ENCODE measurements at places on chromosomes 16 and 17.

DNA sequence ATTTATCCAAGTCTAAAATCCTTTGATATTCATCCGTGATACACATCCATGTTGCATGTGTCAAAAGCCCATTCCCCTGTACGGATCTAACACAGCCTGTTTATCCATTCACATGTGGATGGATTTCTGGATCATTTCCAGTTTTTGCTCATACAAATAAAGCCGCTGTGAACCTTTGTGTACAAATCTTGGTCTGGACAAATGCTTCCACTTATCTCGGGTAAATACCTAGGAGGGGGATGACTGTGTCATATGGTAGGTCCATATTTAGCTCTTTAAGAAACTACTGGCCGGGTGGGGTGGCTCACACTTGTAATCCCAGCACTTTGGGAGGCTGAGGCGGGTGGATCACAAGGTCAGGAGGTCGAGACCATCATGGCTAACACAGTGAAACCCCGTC, 6.3 kb upstream of the TBCD start:
- DNase-seq, result no peak

GRCh38 chr16:67537636-67538591, 9.3 kb downstream of the RIPOR1 start:
- no peak for DNase-seq

DNA sequence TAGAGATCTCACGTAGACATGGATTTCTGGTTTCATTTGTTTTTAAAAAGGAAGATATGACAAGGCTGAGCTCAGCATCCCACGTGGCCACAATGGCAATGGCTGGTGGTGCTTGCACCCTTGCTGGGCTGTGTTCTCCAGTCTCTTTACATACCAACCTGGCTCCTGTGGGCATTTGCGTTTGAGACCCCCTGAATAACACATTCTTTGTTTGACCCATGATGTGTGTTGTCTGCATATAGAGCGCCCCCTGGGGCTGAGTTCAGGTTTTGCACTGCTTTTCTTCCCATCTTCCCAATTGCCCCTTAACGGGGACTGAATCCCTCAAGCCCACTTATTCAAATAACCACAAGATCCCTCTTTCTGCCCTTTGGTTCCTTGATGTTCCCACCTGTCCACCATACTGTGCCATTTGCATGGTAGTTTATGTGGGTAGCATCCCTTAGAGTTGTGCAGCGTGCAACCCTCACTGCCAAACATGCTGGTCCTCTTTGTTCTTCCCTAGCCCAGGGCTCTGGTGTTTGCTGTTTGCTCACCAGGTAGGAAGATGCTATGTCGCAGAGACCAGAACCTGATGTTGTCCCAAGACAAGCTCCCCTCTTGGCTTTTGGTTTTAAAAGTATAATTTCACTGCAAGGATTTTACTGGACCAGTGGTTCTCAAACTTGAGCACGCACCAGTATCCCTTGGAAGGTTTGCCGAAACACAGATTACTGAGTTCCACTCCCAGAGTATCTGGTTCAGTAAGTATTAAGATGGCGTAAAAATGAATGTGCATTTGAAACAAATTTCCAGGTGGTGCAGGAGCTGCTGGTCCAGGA, 38.5 kb upstream of the NKD1 start:
- DNase-seq, result peak; percentile 38

GRCh38 chr16:53356478-53357207, 77.6 kb upstream of the RBL2 start:
- DNase-seq, result no peak

GRCh38 chr16:77674888-77675287, 47.4 kb upstream of the NUDT7 start:
- no peak for DNase-seq

GRCh38 chr16:67310561-67310960, 16.0 kb downstream of the KCTD19 start:
- no peak for DNase-seq

DNA sequence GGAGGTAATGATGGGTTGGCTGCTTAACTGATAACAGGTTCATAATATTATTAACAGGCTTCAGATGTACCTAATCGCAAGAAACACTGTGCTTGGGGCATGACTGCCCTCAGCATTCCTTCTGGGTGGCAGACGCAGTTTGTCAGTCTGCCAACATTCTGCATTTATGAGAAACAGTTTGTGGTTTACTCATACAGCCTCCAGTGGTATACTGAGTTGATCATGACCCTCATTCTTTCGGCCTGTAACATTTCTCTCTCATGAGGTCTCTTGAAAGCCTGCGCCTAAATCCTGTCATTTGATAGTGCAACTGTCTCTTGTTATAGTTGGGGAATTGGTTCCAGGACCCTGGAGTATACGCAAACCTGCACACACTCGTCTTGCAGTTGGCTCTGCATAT, 4.9 kb upstream of the RUSF1 start:
- DNase-seq, result no peak

GRCh38 chr17:4305224-4305623, 41.4 kb upstream of the ANKFY1 start:
- no peak for DNase-seq

DNA sequence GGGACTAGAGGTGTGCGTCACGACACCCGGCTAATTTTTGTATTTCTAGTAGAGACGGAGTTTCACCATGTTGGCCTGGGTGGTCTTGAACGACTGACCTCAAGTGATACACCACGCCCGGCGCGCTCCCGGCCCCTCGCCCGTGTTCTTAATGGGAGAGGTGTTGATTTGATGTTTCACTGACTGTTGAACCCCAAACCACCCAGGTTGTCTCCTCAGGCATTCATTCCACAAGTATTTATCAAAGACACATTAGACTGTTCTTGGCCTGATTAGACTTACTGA, 1.4 kb downstream of the CENPN start:
- DNase-seq, result no peak

DNA sequence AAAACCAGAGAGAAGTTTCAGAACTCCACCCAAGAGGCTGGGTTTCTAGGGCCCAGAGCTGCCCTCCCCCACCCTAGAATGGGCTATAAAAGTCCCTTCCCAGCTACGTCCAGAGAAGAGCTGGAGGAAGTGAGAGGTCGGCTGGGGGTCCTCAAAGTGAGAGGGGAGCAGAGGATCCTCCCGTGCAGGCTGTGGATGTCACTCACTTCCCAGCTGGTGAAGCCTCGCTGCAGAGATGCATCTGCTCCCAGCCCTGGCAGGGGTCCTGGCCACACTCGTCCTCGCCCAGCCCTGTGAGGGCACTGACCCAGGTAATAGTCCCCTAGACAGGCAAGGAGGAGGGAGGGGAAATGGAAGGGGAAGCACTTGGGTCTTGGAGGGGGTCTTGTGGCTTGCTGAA, at the start of gene EPX:
Gene EPX (plus strand): TSS at position 115 of the 400 bp plus-strand sequence. CDS start 121 bp downstream, at position 236.
- no peak for DNase-seq

DNA sequence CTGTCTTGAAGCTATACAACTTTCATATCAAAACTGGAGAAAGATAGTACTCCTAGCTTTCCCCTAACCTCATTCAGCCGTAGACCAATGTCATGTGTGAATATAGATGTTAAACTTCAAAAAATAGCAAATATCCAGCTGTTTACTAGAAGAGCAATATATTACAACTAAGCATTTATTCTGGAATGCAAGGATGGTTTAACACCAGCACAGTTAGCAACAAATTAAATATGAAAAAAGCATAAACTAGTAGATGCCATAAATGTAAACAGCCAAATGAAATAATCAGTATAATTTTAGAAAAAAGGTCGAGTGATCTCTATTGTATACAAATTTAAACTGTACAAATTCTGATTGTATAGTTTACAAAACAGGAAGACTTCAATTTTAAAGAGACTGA, 59.7 kb downstream of the SDR42E1 start:
- no peak for DNase-seq

GRCh38 chr17:3006801-3007200, 56.6 kb downstream of the OR1D5 start:
- DNase-seq, result no peak

DNA sequence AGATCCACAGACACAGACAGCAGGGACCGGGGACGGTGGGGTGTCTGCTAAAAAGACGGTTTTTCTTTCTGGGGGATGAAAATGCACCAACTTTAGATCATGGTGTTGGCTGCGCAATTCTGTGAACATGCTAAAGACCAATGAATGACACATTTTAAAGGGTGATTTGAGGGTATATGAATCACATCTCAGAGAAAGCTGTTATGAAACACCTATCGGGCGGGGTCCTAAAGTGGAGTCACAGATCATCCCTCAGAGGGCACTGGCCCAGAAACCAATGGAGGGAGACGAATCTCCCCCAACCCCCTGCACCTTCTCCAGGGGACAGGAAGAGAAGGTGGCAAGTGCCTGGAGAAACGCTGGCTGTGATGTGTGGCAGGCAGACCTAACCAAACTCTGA, 26.0 kb downstream of the KLHDC4 start:
- DNase-seq, result no peak

DNA sequence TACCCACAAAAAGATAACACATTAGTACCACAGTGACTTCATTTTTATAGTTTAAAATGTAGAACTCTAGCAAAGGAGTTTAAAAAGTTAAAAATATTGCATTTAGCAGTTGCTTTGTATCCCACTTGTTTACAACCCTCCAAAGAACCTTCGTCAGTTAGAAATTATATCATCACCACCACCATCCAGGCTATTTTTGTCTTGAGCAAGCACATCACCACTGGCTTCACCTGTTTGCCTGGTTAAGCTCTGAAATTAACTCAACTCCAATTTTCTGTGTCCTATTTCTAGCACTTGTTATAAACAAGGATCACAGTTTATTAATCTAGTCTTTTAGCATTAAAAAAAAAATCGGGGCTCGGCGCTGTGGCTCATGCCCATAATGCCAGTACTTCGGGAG, 6.1 kb downstream of the GLYR1 start:
- DNase-seq, result no peak

GRCh38 chr16:4839942-4840341, 7.1 kb downstream of the GLYR1 start:
- no peak for DNase-seq

DNA sequence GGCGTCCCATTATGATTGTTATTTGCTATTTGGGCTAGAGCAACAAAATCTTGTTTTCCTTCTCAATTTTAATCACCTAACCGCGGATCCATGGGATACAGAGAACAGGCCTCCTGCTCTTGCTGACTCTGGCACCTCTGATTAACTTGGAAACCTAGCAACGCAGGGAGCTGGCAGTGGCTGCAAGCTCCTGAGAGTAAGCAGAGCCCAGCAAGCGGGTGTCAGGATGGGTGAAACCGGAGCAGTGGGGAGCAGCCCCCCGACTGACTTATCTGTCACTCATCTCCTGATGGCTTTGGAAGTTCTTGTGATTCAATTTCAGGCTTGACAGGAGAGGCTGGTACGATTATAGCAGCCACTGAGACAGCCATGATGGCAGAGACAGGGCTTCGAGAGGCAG, 45.5 kb upstream of the CDC42EP4 start:
- DNase-seq, result no peak

- DNase-seq, result no peak
Measured at GRCh38 chr16:87535855-87536794, 43.3 kb upstream of the ZCCHC14 start.

DNA sequence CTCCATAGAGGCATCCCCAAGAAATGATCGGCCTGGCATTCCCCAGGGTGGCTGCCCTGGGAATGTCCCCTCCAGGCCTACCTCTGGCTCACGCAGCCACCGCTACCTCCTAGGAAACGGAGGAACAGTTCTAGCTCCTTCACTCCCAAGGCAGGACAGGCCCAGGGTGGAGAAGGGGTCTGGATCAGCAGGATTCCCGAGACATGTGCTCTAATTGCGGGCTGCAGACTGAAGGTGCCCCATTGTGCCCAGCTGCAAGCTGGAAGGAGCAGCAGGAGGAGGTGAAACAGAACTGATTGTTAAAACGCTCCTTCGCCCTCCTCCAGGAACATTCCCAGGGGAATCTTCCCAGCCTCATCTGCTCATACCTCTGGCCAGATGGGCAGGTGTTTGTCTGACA, 40.8 kb downstream of the SCNN1G start:
- DNase-seq, result no peak

DNA sequence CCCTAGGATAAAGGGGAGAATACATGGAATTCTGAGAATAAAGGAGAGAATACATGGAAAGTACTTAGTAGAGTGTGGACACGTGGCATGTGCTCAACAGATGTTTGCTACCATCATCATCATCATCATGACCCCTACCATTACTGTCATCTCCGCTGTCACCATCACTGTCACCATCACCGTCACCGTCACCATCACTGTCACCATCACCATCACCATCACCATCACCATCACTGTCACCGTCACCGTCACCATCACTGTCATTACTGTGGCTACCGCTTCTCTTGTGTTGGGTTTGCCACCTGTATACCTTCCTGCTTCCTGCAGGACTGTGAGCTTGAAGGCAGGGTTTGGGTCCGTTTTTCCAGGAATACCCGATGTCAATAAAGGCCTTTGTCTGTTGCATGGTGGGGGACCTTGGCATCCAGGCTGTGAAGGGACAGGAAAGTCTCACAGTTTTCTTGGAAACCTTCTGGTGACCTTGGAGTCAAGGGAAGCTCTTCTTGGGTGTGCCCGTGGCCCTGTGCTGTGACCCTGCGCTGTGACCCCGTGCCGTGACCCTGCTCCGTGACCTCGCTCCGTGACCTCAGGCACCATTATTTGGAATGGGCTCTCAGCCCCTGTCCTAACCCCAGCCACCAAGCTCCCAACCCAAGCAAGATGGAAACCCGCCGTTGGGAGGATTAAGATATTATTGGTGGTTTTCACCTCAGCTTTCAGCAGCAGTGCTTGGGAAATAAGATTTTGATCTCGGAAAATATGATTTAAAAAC, 14.4 kb downstream of the CMIP start:
- DNase-seq, result no peak

GRCh38 chr17:40936976-40937375, 470 bp downstream of the KRT23 start:
- no peak for DNase-seq

GRCh38 chr16:73149334-73149733, 101.4 kb upstream of the ZFHX3 start:
- peak; percentile 40 for DNase-seq

DNA sequence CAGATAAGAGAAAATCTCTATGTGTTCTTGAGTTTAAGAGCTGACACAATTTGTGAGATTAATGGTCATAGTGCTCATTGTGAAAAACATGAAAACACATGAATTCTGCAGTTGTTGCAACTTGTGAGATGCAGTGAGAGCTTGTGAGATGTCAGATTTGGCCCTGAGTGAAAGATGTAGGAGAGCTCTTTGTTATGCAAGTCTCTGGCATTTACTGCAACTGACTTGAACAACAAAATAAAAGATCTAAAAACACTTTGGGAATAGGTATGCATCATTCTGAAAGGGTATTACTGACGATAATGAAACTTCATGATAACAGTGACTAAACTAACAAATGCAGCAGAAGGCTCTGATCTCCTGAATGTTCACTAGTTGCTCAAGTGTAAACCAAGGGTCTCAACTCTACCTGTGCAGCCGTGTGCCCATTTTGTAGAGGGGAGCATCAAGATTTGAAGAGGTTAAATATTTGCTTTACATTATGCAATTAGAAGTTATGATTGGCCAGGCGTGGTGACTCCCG, 50.8 kb upstream of the SMIM36 start:
- DNase-seq, result no peak

DNA sequence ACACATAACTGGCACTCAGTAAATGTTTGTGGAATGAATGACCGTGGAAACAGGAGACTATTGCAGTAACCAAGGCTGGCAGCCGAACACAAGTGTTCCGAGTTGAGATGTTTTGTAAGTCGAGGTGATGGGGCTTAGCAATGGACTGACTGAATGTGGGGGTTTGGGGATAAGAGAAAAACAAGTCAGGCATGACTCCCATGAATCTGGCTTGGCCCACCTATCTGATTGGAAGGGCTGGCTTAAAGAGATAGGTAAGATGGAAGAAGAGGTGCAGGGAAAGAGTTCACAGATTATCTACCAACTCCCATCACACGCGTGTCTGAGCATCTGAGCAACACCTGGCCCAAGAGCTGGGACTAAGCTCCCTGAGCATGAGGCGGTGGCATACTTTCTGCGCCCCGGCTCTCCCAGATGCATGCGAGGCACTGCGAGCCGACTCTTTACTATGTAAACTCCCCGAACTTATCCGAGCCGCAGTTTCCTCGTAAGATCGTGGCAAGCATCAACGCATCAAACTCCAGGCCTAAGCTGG, 539 bp downstream of the IFT20 start:
- DNase-seq, result no peak

Measured in inflammatory macrophage treated with lipopolysaccharide for 1 hour (primary cell).